ENCODE measurements at places on chromosomes 16 and 17.

DNA sequence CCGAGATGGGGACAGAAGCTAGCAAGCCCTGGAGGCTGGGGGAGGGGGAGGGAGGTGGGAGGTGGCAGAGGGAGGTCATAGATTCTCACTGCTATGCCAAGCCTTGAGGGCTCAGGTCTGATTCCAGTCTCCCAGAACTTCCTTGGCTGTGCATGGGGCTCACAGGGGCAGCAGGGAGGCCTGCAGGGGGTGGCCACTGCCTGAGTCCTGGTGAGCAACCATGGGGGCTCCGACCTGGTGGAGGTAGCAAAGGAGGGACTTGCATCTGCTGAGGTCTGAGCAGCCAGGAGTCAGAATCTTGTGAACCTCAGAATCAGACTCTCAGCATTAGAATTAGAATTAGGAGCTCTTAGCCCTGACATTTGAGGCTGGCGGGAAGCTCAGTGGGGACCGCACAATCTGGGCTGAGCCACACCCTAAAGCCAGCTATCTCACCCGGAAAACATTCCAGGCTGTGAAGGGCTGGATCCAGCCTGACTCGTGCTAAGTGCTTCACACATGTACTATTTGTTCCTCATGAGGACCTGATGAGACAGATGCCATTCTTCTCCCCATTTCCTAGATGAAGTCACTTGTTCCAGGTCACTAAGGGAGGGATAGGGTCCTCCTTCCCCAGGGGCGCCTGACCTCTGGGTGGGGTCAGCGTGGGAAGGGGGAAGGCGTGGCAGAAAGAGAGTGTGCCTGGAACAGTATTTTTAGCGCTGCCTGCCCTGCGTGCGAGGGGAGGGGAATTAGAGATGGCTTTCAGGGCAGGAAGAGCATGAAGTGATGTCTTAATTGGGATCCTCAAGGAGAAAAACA, 17.3 kb upstream of the KCNJ12 start:
- DNase-seq = no peak

DNA sequence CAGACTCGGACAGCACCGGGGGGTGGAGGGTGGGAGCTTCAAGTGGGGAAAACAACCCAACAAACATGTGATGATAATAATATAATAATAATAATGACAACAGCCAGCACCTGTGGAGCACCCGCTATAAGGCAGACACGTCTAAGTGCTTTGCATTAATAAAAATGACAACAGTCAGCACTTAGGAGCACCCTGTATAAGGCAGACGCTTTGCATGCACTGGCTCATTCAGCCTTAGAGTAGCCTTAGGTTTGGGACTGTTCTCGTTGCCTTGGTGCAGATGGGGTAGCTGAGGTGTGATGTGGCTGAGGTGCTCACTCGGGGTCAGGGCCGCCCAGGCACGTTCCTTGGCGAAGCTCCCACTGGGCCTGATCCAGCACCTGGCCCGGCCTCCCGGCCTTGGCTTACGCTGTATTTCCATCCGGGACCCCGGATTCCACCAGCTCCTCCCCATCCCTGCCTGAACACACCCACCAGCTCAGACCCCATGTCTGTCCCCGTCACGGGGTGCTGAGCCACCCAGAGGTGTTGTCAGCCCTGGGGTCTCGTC, 144.0 kb upstream of the CIBAR2 start:
- no peak for DNase-seq

DNA sequence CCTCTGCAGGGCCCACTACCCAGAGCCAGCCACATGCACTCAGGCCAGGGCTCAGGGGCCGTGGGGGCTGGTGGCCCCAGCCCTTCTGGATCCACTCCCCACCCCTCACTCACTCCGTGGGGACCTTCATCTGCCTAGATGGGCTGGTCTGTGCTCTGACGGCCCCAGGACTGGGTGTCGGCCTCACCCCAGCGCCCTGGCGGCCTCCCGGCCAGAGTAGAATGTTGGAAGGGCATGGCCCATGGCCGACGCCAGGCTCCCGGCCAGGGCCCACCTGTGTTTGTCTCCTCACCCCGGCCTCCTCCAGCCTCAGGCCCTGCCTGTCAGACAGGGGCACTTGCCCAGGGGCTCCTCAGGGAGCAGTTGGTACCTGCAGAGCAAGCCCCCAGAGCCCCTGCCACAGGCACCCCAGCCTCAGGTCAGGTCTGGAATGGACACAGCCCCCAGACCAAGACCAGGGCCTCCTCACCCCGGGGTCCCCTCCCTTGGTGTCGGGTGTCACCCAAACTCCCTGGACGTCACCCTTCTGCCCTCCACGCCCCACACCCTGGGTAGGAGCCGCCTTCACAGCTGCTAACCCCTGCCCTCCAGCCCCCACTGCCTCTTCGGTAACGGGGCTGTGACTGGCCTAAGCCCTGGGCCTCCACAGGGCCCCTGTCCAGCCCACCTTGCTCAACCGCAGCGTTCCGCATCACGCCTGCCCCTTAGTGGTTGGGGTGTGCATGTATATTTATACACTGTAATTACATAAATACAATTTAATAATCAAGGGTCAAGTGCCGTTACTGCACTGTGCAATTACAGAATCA, 3.0 kb upstream of the CDH15 start:
- no peak for DNase-seq

DNA sequence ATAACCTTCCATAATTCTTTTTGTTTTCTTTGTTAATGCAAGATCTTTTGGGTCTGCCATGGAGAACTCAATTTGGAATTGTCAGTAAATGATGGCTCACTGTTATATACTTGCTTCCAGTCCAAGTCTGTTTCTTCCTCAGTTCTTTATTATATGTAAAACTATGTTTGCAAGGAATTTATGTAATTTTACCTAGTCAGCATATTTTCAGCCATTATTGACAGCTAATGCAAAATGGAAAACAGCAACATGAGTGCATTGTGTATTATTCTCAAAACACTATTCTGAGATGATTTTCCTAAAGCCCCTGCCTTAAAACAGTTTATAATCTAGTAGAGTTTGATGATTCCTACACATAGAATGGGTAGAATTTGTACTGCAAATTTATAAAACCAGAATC, 167.5 kb downstream of the TANC2 start:
- DNase-seq = no peak

DNA sequence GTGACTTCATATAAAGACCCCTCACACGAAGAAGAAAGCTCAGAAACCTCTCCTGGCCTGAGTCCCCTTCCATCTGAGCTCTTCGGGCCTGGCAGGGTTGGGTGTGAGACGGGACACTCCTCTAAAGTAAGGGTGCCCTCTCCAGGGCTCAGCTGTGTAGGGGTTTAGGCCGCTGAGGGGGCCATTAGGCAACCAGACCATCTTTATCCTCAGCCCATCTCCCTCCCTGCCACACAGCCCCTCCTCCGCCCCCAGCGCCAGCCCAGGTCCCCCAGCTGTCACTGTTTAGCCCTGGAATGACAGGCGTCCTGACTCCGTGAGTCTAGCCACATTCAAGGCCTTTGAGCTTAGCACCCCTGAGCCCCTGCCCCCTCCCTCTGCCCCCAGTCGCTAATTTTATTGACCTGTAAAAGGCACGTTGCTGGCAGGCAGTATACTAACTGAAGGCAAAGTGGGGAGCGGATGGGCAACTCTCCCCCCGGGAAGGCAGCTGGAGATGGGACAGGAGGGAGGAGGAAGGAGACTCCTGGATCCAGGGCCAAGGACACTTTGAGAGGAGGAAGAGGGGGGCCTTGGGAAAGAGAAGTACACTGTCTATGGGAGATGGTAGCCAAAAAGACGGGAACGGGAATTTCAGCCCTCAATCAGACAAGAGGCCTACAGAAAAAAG, 592 bp upstream of the ZNF385C start:
- DNase-seq = no peak

- no peak for DNase-seq
Measured at GRCh38 chr16:9597967-9598730, 506.7 kb downstream of the HAPSTR1 start.

DNA sequence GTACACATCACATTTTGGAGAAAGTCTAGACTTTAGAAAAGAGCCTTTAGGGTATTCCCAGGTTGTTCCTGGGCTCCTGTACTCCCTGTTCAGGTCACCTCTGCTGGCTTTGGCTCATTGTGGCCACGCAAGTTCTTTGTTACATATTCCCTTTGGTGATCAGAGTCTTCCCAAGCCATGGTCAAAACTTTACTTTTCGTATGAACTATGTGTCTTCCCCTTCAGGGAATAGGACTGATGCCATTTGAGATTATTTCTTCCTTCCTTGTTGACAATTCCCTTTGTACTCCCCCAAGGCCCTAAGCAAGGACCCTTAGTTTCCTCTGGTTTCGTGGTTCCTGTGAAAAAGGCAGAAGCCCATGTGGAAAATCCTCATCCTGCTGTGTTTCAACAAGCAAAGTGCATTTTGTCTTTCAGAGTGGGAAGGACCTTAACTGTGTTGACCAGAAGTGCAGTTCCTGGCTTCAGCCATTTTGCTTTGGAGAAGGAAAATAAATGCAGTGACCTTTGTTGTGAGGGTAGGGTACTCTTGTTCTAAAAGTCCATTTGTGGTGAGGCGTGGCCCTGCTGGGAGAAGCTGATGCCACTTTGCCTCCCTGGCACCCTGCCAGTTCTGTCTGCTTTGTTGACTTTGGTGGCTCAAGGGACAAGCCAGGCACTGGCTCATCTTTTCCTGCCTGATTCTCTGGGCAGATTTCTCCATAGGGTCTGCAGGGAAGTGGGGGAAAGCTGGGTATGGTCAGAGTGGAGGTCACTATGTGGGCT, 55.1 kb downstream of the ZNRF1 start:
- DNase-seq = no peak

DNA sequence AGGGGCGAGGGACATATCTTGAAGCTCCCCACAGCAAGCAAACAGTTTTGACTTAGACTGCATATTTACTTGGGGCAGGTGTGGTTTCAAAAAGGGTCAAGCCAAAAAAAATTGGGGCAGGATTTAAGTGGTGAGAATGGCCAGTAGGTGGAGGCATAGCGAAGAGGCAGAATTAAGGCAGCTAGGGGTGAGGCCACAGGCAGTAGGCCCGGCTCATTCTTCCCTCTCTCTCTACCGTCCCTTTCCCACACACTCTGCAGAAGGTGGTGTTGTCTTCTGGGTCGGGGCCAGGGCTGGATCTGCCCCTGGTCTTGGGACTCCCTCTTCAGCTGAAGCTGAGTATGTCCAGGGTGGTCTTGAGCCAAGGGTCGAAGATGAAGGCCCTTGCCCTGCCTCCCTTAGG, 2.6 kb downstream of the SHBG start:
- DNase-seq = no peak

GRCh38 chr17:50355701-50356341, 9.9 kb downstream of the XYLT2 start:
- no peak for DNase-seq

GRCh38 chr17:44307387-44308186, 814 bp upstream of the RUNDC3A start:
- no peak for DNase-seq

DNA sequence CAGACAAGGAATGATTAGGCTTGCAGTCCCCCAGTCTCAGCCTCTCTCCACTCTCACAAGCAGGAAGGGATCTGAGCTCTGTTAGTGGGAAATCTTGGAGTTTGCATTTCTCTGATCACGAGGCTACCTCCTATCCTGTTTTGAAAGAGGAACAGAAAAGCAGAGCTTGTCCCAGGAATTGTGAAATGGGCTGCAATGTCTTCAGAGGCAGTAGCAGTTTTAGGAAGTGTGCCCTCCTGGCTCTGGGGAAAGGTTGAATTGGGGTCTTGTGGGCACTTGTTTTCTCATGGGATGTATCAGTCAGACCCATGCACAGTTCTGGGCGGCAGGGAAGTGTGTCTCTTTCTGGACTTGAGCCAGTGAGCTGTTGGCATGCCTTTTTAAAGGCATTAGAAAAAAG, 22.8 kb downstream of the NUP85 start:
- no peak for DNase-seq

- DNase-seq = no peak
Measured at GRCh38 chr17:5598457-5598856, 14.1 kb upstream of the NLRP1 start.

- DNase-seq = no peak
Measured at GRCh38 chr16:75445298-75445697, 12.0 kb upstream of the CFDP1 start.

DNA sequence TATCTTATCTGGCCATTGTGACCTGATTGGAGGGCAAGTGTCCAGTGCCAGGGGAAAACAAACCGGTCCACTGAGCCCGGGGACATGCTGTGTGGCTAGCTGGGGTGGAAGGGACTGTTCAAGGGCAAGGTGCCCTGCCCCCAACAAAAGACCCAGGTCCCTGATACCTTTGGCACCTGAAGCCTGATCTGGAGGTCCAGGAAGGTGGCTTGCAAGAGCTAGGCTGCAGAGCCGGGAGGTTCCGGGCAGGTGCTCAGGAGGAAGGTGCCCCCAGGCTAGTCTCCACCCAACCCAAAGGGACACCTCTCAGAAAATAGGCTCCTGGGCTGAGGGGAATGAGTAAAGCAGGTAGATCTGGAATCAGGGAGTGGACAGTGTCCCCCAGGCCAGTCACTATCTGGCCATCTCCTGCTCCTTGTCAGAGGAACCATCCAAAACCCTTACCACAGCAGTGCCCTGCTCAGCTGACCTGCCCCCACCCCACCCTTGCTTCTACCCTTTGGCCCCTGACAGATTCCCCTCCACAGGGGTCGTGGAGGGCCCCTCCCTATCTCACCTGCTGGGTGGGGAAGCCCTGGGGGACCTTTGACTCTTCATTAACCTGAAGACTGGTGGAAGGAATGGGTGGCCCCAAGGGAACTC, 6.2 kb downstream of the NAT9 start:
- no peak for DNase-seq

DNA sequence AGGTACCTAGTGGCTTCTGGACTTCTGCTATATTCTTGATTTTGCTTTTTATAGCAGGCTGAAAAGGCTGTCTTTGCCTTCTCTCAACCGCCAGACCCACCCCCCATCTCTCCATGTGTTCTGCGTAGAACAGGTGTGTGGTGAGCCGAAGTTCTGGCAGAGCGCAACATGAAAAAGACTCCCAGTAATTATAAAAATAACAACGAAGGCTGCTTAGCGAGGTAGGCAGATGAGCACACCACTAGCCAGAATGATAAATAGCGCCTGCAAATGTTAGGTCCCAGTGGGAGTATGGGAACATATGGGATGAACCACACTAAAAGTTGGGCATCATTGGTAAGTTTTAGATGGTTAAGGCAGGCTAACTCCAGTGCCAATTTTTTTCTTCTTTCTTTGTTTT, 14.0 kb upstream of the RBFOX1 start:
- DNase-seq = no peak

DNA sequence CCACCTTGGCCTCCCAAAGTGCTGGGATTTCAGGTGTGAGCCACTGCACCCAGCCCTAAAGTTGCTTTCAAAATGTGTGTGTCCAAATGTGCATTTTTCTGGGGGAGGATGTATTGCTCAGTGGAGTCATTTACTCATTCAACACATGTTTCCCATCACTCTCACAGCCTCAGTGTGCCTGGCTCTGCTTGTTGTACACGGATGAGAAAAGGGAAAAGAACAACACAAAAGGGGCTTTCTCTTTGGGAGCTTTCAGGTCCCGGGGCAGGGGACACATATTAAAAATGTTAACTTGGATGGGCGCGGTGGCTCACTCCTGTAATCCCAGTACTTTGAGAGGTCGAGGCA, 1.7 kb upstream of the PPL start:
- no peak for DNase-seq

DNA sequence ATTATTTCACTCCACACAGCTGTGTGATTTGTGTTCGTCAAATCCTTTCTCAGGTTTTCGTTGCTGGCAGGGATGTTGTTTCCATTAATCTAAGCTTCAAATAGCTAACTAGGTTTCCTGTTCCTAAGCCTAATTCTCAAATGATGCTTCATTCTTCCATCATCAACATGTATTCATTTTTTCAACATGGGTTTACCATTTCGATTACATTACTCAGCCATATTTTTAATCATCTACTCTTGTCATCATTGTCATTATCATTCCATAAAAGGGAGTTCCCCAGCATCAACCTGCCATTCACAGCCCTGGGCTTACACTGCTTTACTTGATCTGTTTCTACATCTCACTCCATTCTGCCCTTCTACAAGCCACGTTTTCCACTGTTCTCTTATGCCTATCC, 33.3 kb upstream of the ANKFN1 start:
- DNase-seq = no peak

Measured in activated CD4-positive, alpha-beta T cell treated with anti-CD3 and anti-CD28 coated beads for 1 hour (primary cell).